ENCODE measurements at places on chromosomes 3 and 15. TPM values are rescaled to one million over a fixed set of nuclear protein-coding genes. Genes with fewer than 3 reads are reported as not detected.
A peak's percentile ranks its signal among the peaks of the same experiment; 100 is the strongest.

MGLL gene
- 102 TPM for total RNA-seq

MYO5C gene
- 0.31 TPM for total RNA-seq

- DNase-seq: no peak
These were observed 315.0 kb upstream of the LRRFIP2 start for GRCh38 chr3:37489355-37489754.

VPS33B gene
- total RNA-seq: 13.4 TPM

DPPA2 gene
- not detected for total RNA-seq

DNA sequence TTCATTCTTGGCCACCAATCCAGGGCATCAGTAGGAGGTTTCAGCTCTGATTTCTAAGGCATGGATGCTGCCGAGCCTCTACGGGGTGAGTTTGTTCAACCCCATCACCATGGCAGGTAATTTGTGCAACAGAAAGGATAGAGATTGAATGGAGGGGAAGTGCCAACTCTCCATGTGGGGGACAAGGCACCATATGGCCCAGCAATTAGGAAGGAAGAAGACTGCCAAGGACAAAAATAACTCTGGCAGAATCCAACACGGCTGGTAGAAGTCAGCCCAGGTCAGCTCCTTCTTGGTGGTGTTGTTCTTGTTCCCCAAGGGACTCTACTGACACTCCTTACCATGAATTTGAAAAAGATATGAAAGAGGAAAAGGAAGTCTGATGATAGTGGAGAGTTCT is 503.9 kb downstream of the MAGI1 start:
- DNase-seq: peak; percentile 23

BMF gene
- 10.4 TPM for total RNA-seq

TRPM1 gene
- total RNA-seq: not detected

- no peak for DNase-seq
These were observed 28.1 kb upstream of the CTDSPL start for GRCh38 chr3:37833302-37834186.

GRCh38 chr3:67635257-67635656 is 19.2 kb downstream of the SUCLG2 start:
- no peak for DNase-seq
